ENCODE measurements at places on chromosomes 2 and 18.

DNA sequence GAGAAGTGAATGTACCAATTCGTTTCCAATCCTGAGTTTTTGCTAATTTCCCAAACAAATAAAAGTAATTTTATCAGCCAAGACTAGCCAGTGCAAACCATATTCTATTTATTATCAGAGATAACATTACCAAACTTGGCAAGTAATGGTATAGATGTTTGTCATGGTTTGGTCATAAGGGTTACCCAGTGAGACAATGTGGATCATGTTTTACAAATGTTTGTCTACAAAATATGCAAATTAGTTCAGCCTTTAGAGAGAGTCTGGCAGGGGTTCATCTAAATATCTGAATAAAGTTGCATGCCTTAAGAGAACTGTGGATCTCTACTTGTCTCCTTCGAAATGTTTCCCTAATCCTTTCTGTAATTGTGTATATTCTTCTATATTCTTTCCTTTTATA lies 152.2 kb downstream of the KCNH7 start:
- DNase-seq = no peak

DNA sequence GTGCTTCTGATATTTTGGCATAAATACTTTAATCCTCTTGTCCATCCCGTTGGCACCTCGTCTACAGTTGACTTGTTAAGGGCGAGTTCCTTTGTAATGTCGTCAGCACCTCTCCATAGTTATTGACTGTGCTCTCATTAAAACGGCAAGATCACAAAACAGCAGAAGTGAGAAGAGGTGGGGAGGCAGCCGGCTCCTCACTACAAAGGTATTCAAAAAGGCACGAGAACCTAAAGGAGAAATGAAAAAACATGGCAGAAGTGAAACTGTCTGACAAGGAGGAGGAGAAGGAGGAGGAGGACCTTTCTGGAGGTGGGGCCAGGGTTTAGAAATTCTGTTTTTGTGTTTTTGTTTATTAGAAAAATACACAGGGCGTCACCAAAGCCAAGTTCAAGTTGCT lies 235.6 kb downstream of the BCL11A start:
- DNase-seq = no peak

- DNase-seq = no peak
Measured at GRCh38 chr18:44915213-44915612, 234.5 kb downstream of the SETBP1 start.

GRCh38 chr2:147712051-147712450 lies 132.8 kb upstream of the ACVR2A start:
- DNase-seq = no peak

- DNase-seq = no peak
Measured at GRCh38 chr2:67600222-67600871, 203.2 kb downstream of the ETAA1 start.

- no peak for DNase-seq
Measured at GRCh38 chr2:50178050-50178449, 853.9 kb downstream of the NRXN1 start.

All from posterior cingulate gyrus (tissue), 11 donors.